ENCODE measurements at places on chromosomes 12 and 14. TPM values are rescaled to one million over a fixed set of nuclear protein-coding genes. Genes with fewer than 3 reads are reported as not detected.

Gene SOAT2
- not detected for total RNA-seq

Gene OR4E2
- total RNA-seq, result not detected

Gene CLEC9A
- not detected for total RNA-seq

Gene RBMS2
- 26.2 TPM for total RNA-seq

Gene GLT8D2
- 6.0 TPM for total RNA-seq

Gene CLEC4C
- not detected for total RNA-seq

Gene DHRS2
- 0.87 TPM for total RNA-seq

Gene ADCY6
- 36.3 TPM for total RNA-seq

Gene CHFR
- total RNA-seq, result 31.4 TPM

Gene SYT1
- 2.0 TPM for total RNA-seq

Gene SLC17A8
- total RNA-seq, result not detected

Gene CCER1
- total RNA-seq, result not detected

Gene UBR7
- total RNA-seq, result 45.8 TPM

Gene SERPINA10
- not detected for total RNA-seq

Gene KCNA5
- total RNA-seq, result not detected

Gene TUBA1C
- total RNA-seq, result 122 TPM

Gene HOXC11
- not detected for total RNA-seq

Gene RPS6KL1
- 6.2 TPM for total RNA-seq

Gene RHEBL1
- 1.5 TPM for total RNA-seq

Gene RNU4-1
- under 0.01 TPM for total RNA-seq

Gene PRIMA1
- total RNA-seq, result not detected

Gene MMP14
- 80.2 TPM for total RNA-seq

Gene COX8C
- total RNA-seq, result not detected

Gene GALNT6
- total RNA-seq, result 8.5 TPM

Gene DNAJC22
- 0.87 TPM for total RNA-seq

Gene TMEM19
- total RNA-seq, result 44.6 TPM

Measured in lung microvascular endothelial cell (primary cell).